ENCODE measurements at places on chromosomes 5 and 9. TPM values are rescaled to one million over a fixed set of nuclear protein-coding genes. Genes with fewer than 3 reads are reported as not detected.

GARIN3 gene
- not detected for total RNA-seq

P4HA2 gene
- total RNA-seq, result 53.5 TPM

HTR4 gene
- 20.8 TPM for total RNA-seq

CD74 gene
- total RNA-seq, result 54.3 TPM

TBC1D2 gene
- 37.7 TPM for total RNA-seq

CCL27 gene
- not detected for total RNA-seq

CARD9 gene
- 1.1 TPM for total RNA-seq

TIMD4 gene
- 2.8 TPM for total RNA-seq

PCDHB5 gene
- not detected for total RNA-seq

- H3K27me3 ChIP-seq, result no peaks in the 10 kb centered on the region
- H3K36me3 ChIP-seq, result no peaks in the 10 kb centered on the region
- no peak overlapping the region for H3K4me3 ChIP-seq
- H3K27ac ChIP-seq, result no peak overlapping the region
Measured at GRCh38 chr5:81893961-81894360, 77.9 kb upstream of the ATG10 start.

- no peaks in the 10 kb centered on the region for H3K27me3 ChIP-seq
- peak overlapping the region; percentile 67 for H3K27ac ChIP-seq
- H3K36me3 ChIP-seq, result no peaks in the 10 kb centered on the region
- no peak overlapping the region for H3K4me3 ChIP-seq
Measured at GRCh38 chr9:89522261-89522958, 24.5 kb upstream of the SEMA4D start.

- H3K4me3 ChIP-seq, result no peak overlapping the region
- H3K36me3 ChIP-seq, result no peaks in the 10 kb centered on the region
- no peaks in the 10 kb centered on the region for H3K27me3 ChIP-seq
- H3K27ac ChIP-seq, result no peak overlapping the region
Measured at GRCh38 chr9:116101516-116101915, 52.1 kb upstream of the PAPPA start.

GRCh38 chr9:106529616-106530015, 333.4 kb upstream of the ZNF462 start:
- no peak overlapping the region for H3K4me3 ChIP-seq
- H3K36me3 ChIP-seq, result no peaks in the 10 kb centered on the region
- no peaks in the 10 kb centered on the region for H3K27me3 ChIP-seq
- DNase-seq, result no peak
- H3K4me1 ChIP-seq, result no peaks in the 10 kb centered on the region

- H3K36me3 ChIP-seq, result no peaks in the 10 kb centered on the region
- H3K27ac ChIP-seq, result no peak overlapping the region
- peaks cover 3% of the 10 kb centered on the region for H3K27me3 ChIP-seq
- no peaks in the 10 kb centered on the region for H3K4me1 ChIP-seq
- no peak overlapping the region for H3K4me3 ChIP-seq
- DNase-seq, result no peak
Measured at GRCh38 chr9:88110026-88110425, 28.2 kb downstream of the SPATA31C2 start.

GRCh38 chr9:35618854-35619799, 914 bp upstream of the CD72 start:
- no peak overlapping the region for H3K4me3 ChIP-seq
- no peaks in the 10 kb centered on the region for H3K36me3 ChIP-seq
- DNase-seq, result peak; percentile 68
- peaks cover 8% of the 10 kb centered on the region for H3K4me1 ChIP-seq
- H3K27me3 ChIP-seq, result no peaks in the 10 kb centered on the region

GRCh38 chr5:75468593-75468992, 42.8 kb downstream of the CERT1 start:
- H3K27me3 ChIP-seq, result no peaks in the 10 kb centered on the region
- DNase-seq, result no peak
- no peaks in the 10 kb centered on the region for H3K4me1 ChIP-seq
- no peak overlapping the region for H3K27ac ChIP-seq
- H3K36me3 ChIP-seq, result no peaks in the 10 kb centered on the region

- H3K4me1 ChIP-seq, result peaks cover 21% of the 10 kb centered on the region
- no peaks in the 10 kb centered on the region for H3K36me3 ChIP-seq
- no peak for DNase-seq
- H3K4me3 ChIP-seq, result no peak overlapping the region
- no peak overlapping the region for H3K27ac ChIP-seq
- H3K27me3 ChIP-seq, result no peaks in the 10 kb centered on the region
Measured at GRCh38 chr9:94610181-94610606, 16.6 kb upstream of the FBP2 start.

Measured in transverse colon (tissue), 4 donors.